ENCODE measurements at places on chromosomes 7 and 10.

DNA sequence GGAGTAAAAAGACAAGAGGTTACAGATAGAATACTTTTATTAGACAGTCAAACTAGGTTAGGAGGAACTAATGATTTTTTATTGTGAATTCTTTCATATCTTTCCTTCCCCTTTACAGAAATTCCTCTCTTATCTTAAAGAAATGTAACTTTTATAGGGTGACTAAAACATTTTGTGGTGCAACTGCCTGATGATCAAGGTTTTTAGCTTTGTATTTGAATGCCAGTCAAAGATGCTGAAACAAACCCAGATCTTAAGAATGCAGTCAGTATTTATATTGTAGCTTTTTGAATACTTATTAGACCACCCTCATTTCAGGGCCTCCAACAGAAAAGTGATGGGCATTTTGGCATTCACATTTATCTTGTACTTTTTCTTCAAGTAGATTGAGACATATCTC is 27.4 kb downstream of the TAX1BP1 start:
- no peak for DNase-seq

DNA sequence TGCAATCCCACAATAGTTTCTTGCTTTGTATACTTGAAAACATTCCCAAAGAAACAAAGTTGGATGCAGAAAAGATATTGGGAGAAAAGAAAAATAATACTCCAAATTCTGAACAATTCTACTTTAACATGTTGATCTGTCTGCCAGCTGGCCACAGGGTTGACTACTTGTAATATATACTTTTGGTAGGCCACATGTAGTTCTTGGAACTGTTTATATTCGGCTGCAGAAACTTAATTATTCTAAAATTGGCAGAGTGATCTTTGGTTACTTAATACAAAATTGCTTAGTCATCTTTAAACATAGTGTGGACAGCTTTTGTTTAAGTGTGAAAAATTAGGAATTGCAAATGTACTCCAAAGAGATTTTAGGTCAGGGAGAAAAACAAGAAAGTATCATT is 76.0 kb downstream of the CALD1 start:
- no peak for DNase-seq

- no peak for DNase-seq
Observed at GRCh38 chr7:55427342-55427741, 62.2 kb downstream of the LANCL2 start.

GRCh38 chr7:111041577-111041976 is 49.4 kb upstream of the LRRN3 start:
- no peak for DNase-seq

DNA sequence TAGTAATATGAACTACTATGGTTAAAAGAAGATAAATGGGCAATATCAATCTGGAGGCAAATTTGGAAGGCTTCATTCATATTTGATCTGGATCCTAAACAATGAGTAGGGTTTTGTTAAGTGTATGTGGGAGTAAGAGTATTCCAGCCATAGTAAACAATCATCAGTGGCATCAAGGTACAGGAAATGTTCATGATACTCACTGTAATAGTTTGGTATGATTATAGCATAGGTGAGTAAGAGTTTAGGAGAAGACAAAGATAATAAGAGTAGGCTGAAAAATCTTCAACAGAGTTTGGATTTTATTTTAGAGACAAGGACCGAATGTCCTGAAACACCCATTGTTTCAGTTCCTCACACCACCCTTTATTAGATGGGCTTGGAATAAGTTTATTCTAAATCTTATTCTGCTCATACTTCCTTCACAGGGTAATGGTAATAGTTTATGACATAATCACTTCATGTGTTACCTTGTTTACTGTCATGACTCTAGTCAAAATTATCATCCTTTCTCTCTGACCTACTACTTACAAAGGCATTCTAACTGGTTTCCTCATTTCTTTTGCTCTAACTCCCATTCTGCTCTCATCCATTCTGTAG is 38.9 kb downstream of the BRAF start:
- no peak for DNase-seq

DNA sequence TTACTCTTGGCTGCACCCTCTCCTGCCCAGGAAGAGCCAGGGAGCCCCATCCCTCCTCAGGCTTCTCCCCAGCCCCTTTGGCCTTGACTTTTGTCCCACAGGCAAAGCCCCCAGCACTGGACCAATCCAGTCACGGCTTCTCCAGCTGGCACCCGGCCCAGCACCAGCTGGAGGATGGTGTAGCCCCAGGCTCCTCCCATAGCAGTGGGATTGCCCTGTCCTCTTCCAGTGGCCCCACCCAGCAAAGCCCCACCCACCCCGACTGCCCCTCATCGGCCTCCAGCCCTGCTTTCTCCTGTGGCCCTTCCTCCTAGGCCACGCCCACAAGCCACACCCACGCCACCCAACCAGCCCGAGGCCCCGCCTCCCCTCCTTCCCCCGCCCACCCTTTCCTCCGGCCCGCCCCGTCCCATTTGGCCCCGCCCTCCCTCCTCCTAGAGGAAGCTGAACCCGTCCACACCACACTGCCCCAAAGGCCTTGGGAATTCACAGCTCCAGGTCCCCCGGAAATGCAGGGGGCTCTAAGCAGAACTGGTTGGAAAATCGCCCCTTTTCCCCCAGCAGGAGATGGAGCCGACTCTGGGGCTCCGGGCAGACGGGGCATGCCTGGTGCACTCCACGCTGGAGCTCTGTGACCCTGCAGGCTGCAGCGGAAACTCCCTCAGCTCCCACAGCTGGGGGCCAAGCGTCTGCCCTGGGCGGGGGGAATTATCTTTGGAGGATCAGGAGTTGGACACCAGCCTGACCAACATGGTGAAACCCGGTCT is 25.2 kb downstream of the GET4 start:
- peak; percentile 86 for DNase-seq

DNA sequence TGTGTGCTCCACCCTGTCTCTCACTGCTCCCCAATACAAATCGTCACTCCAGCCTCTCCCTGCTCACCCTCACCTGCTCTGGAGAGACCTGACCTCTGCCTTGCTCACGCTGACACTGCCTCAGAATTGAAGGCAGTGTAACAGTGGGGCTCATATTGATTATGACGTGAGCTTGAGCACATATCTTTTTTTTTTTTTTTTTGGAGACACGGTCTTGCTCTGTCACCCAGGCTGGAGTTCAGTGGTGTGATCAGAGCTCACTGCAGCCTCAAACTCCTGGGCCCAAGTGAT is 84.7 kb downstream of the TBXAS1 start:
- no peak for DNase-seq

DNA sequence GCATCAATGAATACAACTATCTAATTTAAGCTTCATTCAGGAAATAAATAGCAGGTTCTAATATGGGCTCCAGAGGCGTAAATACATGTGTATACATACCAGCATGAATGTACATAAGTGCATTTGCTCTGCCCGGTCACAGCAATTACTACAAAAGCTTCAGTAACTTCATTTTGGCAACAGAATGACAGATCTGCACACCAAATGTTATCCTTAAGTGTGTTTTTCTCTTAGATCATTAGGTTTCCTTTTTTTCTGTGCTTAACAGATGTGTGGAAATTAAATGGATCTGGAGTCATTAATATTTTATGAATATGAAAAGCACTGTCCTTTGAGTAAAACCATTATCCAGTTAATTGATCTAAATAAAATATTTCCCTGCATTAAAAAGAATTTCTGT is 159.0 kb upstream of the MEOX2 start:
- no peak for DNase-seq

DNA sequence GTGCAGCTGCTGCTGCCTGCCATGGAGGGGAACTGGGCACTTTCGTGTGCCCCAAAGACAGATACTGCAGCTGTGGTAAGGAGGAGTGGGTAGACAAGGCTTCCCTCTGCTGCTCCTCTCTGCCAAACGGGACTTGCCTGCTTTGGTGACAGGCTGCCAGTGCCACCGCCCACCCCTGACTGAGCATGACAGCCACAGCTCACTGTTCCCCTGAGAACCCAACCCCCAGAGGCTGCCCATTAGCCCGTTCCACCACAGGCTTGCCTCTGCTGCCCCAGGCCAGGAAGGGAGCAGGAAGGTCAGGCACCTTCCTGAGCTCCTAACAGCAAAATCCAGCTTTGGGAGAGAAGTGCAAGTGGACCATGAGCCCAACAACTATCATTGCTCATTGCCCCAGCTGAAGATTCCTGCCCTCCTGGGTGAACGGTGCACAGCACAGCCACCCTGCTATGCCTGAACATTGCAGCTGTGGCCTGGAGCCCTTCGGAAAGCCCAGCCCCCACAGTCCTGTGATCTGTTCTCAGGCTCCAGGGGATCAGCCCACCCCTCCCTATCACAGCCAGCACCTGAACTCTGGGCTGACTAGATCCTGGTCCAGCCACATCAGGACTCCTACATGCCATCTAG is 58.7 kb upstream of the ANTXRL start:
- no peak for DNase-seq

- no peak for DNase-seq
Observed at GRCh38 chr10:1521741-1522140, 215.6 kb downstream of the ADARB2 start.

DNA sequence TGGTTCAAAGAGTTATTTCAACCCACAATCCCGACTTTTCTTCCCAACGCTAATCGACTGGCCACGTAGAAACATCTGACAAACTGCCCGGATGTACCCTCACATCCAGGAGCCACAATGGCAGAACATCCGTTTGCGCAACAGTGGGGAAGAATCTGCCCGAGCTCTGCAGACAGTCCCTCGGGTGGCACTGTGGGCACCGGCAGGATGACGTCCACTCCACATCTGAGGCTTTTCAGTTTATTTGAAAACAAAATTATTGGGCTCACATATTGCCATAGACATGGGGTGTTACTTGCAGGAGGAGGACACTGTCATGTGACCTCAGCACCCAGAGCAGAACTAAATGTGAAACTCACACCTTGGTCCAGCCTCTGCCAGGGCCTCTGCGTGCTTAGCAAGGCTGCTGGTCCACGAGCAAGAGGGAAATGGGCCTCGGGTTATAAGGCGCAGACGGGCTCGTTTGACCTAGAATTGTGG is 84.1 kb downstream of the MKI67 start:
- no peak for DNase-seq

- DNase-seq: no peak
Observed at GRCh38 chr10:123991611-123992570, 100.3 kb upstream of the CPXM2 start.

DNA sequence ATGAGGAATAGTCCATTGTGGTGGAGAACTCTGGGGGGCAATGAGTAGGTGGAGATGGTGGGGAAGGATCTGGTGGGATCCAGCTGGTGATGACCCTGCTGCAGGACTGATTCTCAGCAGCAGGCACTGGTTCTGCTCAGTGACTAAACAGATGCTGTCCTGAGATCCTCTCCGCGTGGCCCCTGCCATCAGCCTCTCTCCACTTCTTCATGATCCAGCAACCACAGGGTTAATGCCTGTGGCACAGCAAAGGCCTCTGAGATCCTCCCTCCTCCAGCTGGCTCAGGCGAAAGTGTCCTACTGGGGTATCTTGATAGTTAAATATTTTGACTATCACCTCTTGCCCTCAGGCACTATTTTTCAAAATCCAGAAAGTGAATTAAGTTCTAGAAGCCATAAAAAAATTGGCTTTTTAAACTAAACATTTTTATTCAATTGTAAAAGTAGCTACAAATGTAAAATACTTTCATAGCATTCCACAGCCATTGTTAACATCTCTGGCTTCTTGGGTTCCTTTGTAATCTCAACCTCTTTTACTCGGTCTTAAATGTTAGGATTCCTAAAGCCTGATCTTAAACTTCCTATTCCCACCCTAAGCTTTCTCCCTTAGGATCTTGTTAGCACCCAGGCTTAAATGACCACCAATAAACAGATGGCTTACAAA is 13.1 kb downstream of the PLAU start:
- DNase-seq: no peak

DNA sequence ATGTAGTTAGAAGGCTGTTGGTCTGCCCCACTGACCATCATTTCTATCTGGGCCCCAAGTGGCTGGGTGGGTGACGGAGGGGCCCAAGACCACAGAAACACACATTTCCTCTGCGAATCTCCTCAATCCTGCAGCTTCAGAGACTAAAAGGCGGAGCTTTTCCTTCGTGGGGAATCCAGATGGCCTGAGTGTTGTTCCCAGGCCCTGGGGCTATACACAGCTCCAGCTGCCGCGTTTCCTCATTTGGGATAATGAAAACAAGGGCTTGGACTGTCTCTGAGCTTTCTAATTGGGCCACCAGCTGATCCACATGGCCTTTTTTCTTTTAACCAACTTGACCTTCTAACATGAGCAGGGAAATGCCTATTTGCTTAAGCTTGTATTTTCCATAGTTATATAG is 339.9 kb downstream of the CXCL12 start:
- DNase-seq: no peak

- DNase-seq: no peak
Observed at GRCh38 chr10:111209692-111210091, 132.9 kb downstream of the ADRA2A start.

GRCh38 chr10:104252368-104252767 is 2.3 kb upstream of the GSTO1 start:
- DNase-seq: no peak

DNA sequence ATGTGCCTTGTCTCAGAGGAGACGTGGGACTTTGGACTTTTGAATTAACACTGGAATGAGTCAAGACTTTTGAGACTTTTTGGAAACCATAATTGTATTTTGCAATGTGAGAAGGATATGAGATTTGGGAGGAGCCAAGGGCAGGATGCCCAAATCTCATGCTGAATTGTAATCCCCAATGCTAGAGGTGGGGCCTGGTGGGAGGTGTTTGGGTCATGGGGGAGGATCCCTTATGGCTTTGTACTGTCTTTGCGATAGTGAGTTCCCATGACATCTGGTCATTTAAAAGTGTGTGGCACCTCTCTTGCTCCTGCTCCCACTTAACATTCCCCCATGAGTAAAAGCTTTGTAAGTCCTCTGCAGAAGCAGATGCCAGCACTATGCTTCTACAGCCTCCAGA is 39.2 kb downstream of the DNAJC9 start:
- DNase-seq: no peak

DNA sequence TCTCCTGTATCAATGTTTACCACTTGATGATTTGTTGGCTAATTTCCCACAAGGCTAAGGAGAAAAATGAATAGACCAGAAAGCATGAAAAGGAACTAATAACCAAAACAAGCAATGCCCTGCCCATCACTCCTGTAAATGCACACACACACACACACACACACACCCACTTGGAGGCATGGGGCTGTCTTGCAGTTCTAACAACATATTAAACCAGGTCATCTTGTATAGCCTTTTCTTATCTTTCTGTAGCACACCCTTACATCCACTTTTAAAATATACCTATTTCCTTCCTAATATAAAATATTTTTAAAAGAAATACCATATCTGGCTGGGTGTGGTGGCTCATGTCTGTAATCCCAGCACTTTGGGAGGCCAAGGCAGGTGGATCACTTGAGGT is 105.3 kb downstream of the CTTNBP2 start:
- no peak for DNase-seq

DNA sequence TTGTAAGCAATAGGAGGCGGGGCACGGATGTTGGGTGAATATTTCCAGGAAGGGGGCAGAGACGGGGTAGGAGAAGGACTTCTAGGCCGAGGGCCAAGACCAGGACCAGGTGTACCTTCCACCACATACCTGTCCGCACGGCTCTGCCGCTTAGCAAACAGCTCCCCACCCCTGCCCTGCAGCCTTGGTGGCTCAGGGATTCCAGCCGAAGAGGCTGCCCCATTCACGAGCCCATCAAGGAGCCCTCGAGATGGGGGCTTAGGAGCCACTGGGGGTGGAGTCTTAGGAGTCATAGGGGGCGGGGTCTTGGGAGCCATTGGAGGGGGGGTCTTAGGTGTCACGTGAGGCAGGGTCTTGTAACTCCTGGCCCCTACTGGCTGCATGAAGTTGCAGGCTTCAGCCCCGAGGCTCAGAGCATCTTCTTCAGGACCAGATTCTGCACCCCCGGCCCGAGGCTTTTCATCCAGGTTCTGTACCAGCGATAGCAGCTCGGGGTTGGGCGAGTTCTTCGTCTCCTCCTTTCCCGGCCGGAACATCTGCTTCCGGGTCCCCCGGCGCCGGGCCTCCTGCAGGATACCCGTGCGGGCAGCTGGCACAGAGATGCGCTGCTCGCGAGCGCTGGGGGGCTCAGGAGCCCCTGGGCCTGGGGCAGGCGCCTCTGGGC is 6.1 kb upstream of the MYOZ1 start:
- DNase-seq: peak; percentile 90

All from kidney (tissue), 22 donors.